ENCODE measurements at places on chromosomes 11 and 22.

DNA sequence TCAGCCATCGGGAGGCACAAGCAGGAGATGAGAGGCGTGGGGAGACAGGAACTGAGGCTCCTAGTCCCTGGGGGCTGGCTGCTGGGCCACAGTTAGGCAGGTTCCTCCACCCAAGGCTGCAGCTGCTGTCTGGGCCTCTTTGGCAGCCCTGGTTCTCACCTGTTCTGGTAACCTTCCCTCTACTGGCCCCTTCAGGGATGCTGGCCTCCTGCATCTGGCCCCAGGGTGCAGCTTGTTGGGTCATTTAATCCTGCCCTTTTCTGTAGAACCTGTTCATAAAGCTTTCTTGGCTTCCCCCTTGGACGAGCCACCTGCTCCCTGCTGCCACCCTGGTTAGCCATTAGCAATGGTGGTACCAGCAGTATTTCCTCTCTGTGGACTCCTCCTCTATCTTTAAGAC, 5.5 kb downstream of the USH1C start:
- DNase-seq, result no peak

DNA sequence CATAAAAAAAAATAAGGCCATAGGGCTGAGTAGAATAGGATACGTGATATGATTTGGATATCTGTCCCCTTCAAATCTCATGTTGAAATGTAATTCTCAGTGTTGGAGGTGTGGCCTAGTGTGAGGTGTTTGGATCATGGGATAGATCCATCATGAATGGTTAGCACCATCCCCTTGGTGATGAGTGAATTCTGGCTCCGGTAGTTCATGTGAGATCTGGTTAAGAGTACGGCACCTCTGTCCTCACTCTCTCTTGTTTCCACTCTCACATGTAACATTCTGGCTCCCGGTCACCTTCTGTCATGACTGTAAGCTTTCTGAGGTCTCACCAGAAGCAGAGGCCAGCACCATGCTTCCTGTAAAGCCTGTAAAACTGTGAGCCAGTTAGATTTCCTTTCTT, 45.5 kb downstream of the RAB30 start:
- DNase-seq, result no peak

DNA sequence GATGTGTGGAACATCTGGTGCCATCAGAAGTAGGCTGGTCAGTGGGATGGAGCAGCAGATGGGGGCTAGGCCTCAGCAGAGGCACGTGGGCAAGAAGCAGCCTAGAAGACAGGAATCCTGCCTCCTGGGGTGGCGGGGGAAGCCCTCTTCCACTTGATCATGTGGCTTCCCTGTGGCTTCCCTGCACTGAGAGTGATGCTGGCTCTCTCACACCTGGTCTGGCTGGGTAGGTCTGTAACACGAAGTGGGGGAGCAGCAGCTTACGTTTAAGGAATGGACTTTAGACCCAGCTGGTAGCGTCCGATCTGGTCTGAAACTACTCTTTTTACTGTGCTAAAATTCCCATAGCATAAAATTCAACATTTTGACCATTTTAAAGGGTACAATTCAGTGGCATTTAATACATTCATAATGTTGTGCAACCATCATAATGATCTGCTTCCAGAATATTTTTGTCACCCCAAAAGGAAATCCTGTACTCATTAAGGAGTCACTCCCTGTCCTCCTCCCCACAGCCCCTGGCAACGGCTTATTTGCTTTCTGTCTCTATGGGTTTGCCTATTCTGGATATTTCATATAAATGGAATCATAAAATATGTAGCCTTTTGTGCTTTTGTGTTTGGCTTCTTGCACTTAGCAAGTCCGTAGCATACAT, 21.7 kb downstream of the PTPN5 start:
- DNase-seq, result no peak

- no peak for DNase-seq
Observed at GRCh38 chr11:9385327-9385899, 961 bp downstream of the IPO7 start.

DNA sequence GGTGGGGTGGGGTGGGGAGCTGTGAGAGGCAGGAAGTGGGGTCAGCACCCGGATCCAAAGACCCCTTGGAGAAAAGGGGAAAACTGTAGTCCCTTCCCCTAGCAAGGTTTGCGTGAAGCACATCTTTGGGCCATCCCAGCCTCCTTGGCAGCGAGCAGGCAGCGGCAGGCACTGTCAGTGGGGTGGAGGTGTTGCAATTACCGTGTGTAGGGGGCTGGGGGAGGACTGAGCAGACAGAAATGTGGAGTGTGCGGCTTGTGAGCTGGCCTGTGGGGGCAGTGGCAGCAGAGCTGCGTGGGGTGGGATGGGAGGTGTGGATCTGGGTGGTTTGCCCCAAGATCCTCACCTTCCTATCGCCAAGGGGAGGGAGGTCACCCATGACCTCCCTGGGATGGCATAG, 16.4 kb downstream of the DAGLA start:
- DNase-seq, result no peak

GRCh38 chr11:7533199-7534041, 19.6 kb downstream of the PPFIBP2 start:
- DNase-seq, result no peak

- peak; percentile 43 for DNase-seq
Observed at GRCh38 chr22:31504282-31504681, 7.9 kb downstream of the SFI1 start.
